ENCODE measurements at places on chromosomes 2 and 18.

GRCh38 chr2:128442053-128442751 lies 123.5 kb upstream of the HS6ST1 start:
- DNase-seq = peak; percentile 50

DNA sequence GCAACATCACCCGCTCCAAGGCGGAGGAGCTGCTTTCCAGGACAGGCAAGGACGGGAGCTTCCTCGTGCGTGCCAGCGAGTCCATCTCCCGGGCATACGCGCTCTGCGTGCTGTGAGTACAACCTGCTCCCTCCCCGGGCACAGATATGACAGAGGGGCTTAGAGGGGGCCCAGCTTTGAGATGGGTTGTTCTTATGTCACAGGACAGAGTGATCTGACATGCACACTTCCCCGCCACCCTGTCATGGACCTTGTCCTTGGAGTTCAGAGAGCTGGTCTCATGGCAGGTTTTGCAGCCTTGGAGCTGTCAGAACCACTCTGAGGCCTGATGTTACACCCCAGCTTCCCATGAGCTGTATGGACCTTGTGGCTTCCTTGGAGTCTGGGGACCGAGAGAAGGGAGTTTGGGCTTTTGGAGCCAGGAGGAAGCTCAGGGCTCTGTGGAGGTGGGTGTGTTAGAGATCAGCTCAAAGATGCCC lies 398 bp downstream of the INPP5D start:
- DNase-seq = no peak

DNA sequence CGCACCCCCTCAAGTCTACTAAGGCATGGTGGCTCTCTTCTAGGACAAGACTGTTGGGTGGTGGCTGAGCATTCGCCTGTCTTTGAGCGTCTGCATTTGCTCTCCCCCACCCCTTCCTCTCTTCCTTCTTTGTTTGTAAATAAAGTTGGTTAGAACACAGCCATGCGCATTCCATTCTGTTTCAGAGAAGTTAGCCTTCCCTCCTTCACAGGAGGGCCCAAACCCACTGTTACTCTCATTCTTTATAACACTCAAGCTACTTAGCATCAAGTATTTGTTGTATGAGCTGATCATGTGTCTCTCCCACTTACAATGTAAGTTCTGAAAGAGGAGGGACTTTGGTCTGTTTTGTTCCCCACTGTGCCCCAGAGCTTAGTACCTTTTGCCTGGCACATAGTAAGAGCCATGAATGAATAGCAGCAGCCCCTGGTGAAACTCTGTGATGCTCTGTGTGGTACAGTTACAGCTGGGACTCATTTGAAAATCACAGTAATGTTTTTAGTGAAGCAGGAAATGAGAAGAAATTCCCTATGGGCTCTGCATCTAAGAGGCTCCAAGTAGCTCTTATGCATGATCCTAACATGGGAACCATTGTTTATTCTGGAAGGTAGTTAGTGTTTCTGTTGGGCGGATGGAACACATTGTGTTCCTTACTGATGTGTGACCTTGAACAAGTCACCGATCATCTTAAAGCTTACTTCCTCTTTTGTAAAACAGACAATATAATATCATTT lies 7.7 kb downstream of the MGAT5 start:
- no peak for DNase-seq

- peak; percentile 87 for DNase-seq
Measured at GRCh38 chr2:200252265-200253067, 54.0 kb upstream of the SPATS2L start.

DNA sequence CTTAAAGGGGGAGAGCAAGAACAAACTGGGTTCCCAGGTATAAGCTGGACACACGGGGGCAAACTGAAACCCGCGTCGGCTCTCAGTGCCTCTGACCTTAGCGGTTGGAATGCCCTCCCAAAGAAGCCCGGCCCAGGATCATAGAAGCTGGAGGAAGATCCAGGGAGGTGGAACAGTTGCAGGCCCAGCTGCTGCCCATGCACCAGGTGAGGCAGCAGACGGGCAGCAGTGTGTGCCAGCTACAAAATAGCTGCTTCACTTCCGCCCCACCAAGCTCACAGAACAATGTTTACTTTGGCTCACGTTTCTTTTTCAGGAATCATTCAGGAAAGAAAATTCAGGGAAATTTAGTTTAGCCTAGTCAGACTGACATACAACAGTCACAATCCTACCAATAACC lies 3.9 kb upstream of the ERMN start:
- DNase-seq = no peak

DNA sequence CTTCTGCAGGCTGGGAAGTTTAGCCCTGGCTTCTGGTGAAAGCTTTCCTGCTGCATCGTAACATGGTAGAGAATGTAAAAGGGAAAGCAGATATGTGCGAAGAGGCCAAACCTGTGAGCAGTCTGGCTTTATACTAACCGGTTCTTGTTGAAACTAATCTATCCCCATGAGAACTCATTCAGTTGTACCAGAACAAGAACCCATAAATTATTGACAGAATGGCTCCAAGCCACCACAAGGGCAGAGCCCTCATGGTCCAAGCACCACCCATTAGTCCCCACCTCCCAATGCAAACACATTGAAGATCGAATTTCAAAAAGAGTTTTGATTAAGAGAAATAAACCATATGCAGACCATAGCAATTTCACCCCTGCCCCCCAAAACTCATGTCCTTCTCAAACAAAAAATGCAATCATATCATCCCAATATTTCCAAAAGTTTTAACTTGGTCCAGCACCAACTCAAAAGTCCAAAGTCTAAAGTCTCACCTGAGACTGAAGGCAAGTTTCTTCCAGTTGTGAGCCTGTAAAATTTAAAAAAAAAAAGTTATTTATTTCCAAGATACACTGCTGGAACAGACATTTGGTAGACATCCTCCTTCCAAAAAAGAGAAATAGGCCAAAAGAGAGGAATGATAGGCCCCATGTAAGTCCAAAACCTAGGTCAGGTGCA lies 318.9 kb downstream of the CNTNAP5 start:
- no peak for DNase-seq

DNA sequence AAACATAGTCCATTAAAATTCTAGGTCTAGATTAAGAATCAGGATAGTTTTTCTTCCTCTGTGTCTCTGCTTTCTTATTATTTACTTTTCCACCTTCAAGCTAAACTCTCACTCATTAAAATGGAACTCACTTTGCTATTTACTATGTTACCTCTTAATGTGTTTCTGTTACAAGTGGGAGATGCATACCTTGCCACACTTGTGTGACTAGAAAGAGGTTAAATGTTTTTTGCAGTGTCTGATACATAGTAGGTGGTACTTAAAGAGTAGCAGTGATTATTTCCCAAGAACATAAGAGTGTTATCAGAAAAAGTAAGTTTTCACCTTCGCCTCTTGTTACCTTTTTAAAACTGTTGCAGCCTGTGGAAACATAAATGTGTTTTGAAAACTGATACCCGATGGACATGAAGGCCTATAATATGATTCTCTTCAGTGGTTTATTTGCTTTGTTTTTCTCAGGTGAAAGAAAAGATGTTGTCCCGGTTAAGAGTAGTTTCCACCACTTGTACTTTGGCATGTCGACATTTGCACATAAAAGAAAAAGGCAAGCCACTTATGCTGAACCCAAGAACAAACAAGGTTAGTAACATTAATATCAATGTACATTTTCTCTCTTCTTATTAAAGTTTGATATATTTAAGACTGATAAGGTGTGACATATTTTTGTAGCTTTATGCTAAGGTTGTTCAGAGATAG lies 16.6 kb downstream of the ME2 start:
- DNase-seq = no peak

GRCh38 chr2:4753721-4754120 lies 938.5 kb upstream of the SOX11 start:
- no peak for DNase-seq

- DNase-seq = no peak
Measured at GRCh38 chr2:162149940-162150339, 2.1 kb downstream of the GCG start.

- no peak for DNase-seq
Measured at GRCh38 chr2:171057575-171057974, 103.1 kb downstream of the TLK1 start.

GRCh38 chr18:71116535-71116934 lies 827.7 kb downstream of the SOCS6 start:
- no peak for DNase-seq

DNA sequence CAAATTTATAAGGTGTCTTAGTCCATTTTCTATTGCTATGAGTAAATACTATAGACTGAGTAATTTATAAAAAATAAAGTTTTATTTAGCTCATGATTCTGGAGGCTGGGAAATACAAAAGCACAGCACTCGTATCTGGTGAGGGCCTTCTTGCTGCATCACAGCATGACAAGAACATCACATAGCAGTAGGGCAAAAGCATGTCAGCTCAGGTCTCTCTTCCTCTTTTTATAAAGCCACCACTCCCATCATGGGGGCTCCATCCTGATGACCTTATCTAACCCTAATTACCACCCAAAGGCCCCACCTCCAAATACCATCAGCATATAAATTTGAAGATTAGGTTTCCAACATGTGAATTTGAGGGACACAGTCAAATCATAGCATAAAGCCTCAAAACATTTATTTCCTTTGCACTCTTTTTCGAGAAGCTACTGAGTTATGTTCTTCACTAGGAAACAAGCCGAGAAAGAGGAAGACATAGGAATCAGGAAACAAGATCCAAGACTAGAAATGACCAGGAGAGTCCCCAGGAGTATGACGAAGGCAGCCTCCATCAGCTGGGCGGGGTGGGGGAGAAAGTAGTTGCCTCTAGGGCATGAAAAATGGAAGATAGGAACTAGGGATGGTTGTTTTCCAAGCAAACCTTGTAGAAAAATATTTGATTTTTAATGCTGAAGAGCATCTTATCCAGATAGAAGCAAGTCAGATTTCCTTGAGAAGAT lies 24.1 kb upstream of the NABP1 start:
- no peak for DNase-seq

GRCh38 chr2:214715025-214715424 lies 94.5 kb downstream of the BARD1 start:
- DNase-seq = no peak

- peak; percentile 95 for DNase-seq
Measured at GRCh38 chr2:203782262-203782976, 76.0 kb downstream of the CD28 start.

DNA sequence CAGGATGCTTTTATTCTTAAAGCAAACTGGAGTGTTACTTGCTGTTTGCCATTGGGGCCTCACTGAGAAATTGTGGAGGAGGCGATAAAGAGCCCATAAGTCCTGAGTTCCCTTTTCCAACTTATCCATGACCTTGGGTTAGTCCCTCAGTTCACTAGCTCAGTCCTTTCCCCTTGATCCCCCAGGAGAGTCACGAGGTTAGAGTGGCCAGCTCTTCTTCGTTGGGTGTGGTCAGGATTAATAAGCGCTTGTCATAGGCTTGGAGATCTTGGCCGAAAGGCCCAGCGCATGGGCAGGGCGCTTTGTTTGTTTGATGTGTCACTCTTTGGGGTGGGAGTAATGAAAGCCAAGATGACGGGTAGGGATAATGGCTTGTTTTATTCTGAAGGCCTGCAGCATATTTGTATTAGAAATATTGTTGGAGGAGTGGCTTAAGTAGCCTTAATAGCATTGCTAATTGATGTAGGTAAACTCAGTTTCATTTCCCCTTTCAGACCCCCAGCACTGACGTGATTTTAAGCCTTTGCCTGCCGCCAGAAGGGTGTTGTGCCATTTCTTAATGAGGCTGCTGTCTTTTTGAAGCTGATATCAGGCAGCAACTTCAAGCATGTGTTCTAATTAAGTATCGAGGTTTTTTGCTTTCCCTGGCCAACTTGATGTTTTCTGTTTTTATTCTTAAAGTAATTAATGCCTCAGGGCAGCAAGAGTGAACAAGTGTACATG lies 15.7 kb downstream of the GRHL1 start:
- no peak for DNase-seq

DNA sequence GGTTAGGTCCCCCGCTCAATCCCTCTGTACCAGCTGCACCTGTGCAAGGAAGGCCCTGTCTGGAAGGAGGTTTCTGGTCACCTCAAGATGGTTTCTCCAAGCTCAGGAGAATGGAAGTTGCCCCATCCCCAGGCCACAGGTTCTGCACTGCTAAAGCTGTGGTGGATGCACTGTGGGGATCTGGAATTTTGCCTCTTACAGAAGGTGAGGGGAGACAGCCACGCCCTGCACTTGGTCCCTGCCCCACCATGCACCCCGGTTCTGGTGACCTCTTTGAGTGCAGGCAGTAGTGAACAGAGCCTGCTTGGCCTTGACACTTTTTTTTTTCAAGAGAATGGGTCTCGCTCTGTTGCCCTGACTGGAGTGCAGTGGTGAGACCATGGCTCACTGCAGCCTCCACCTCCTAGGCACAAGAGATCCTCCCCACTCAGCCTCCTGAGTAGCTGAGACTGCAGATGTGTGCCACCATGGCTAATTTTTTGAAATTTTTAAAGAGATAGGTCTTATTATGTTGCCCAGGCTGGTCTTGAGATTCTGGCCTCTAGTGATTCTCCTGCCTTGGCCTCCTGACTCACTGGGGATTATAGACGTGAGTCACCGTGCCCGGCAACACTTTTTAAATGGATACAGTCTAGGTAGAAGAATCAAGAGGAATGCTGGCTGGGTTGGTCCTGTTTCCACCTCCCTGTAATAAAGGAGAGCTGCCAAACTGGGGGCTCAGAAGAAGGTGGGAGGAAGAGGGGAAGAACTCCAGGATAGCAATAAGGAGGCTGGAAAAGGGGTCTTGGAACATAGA lies 5.8 kb upstream of the NT5DC4 start:
- no peak for DNase-seq

GRCh38 chr2:86050301-86050700 lies 55.4 kb downstream of the POLR1A start:
- no peak for DNase-seq

DNA sequence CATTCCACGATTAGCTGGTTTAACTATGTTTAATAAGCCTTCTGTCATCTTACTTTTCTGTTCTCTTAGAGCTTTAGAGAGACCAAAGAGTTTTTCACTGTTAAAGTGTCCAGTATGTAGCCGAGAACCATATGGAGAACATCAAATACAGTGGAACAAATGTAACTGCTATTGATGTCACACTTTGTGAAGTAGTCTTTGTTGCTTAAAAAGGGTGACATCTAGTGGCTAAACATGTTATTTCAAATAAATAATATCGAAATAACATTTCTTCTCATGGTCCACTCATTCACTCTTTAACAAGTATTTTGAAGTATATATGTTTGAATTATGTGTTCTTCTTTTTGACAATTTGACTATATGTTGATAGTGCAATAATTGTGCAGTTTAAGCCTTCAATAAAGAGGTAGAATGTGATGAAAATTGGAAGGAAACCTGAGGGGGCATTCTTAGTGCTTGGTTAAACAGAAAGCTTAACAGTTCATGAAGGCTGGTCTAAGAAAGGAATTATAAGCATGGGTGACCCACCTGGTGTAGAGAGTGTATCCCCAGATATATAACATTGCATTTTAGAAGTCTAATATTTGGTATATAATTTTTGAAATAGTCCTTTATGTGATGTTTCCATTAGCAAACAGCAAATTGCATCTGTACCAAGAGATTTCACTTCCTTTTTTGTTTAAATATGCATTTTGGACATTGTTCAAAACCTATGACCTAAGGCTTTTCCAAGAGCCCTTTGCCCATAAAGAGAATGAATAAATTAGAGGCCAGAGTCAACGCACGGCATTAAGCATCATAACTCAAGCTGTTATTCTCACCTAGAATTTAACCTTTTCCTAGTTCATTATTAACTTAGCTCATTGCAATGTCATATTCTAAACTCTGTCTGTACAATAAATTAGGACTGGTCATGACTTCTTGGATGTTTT lies 112.1 kb downstream of the KYNU start:
- peak; percentile 50 for DNase-seq
